Foreskin melanocyte (primary cell): ENCODE measurements at places on chromosomes 5 and 9.

- no peak for DNase-seq
These were observed 66.2 kb downstream of the PLK2 start for GRCh38 chr5:58393716-58394115.

- DNase-seq: no peak
These were observed at the start of gene CTXN3 for GRCh38 chr5:127649018-127649439. Gene CTXN3 (plus strand): TSS chr5:127649082. CDS start chr5:127657522, 8,440 bp downstream.

DNA sequence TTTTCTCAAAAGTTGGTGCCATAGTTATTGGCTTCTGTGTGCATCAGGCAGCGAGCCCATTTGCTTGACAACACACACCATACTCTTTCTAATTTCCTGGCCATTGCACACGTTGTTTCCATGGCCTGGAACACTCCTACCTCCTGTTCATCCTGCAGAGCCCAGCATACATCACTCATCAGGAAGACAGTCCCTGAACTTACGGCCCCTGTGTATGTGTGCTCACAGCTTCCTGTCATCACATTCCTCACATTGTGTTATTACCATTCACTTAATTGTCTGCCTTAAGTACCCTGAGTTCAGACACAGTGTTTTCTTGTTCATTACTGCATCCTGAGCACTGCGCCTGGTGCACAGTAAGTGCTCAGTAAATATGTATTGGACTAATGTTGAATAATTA lies 355.9 kb downstream of the PRELID2 start:
- DNase-seq: peak; percentile 44

- no peak for DNase-seq
These were observed 275.0 kb downstream of the PLK2 start for GRCh38 chr5:58184910-58185309.

- no peak for DNase-seq
These were observed 24.7 kb upstream of the TMEM250 start for GRCh38 chr9:136143215-136144001.

- DNase-seq: no peak
These were observed 43.4 kb downstream of the UBE2R2 start for GRCh38 chr9:33860200-33860871.

GRCh38 chr5:73333944-73334703 lies 114.5 kb downstream of the FOXD1 start:
- DNase-seq: no peak

- DNase-seq: no peak
These were observed 204.1 kb downstream of the TRPM3 start for GRCh38 chr9:70917277-70917676.

DNA sequence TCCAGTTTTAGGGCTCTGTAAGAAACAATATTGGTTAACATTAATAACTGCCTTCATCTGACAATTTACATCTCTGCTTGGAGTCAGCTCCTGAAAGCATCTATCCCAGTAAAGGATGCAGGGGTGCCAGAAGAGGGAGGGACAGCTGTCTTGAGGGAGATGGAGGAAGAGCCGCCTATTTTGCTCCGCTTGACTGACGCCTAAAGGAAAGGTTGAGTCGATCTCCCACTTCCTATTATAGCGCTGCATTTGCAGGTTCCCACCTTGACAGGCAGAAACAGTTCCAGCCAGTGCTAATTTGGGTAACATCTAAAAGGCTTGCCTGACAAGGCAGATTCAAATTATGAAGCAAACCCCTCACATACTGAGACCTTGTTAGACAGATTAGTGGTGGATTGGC lies 374.6 kb downstream of the SPATA31D1 start:
- DNase-seq: no peak

GRCh38 chr5:52580921-52581320 lies 206.8 kb upstream of the ITGA1 start:
- DNase-seq: no peak

DNA sequence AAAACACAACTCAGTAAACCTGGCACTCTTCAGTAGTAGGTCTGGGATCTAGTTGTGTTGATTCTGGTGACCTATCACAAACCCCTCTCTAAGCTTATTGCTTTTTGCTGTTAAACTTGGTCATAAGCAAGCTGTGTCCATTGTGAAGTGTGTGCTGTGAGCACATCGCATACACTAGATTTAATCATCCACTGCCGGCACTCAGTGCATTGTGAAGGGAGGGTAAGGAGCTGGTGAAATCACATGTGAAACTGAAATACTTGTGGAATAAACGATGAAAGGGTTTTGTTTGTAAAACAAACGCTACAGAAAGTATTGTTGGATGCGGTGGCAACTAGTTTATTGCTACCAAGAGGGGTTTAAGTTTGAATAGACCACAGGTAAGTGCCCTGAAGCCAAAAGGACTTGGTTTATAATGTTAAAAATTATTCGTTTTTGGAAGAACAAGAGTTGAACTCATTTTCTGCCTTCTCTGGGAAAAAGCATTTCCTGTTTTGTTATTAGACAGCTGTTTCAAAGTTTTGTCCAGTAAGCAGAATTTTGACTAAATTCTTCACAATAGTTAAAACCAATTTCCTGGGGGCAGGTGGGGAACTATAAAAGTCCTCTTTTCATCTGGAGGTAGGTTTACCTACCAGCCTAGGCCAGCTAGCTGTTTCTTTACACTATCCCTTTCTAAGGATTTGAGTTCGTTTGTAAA lies 24.6 kb downstream of the TJP2 start:
- peak; percentile 38 for DNase-seq

- DNase-seq: no peak
These were observed 7.3 kb downstream of the CDC26 start for GRCh38 chr9:113267911-113268566.

DNA sequence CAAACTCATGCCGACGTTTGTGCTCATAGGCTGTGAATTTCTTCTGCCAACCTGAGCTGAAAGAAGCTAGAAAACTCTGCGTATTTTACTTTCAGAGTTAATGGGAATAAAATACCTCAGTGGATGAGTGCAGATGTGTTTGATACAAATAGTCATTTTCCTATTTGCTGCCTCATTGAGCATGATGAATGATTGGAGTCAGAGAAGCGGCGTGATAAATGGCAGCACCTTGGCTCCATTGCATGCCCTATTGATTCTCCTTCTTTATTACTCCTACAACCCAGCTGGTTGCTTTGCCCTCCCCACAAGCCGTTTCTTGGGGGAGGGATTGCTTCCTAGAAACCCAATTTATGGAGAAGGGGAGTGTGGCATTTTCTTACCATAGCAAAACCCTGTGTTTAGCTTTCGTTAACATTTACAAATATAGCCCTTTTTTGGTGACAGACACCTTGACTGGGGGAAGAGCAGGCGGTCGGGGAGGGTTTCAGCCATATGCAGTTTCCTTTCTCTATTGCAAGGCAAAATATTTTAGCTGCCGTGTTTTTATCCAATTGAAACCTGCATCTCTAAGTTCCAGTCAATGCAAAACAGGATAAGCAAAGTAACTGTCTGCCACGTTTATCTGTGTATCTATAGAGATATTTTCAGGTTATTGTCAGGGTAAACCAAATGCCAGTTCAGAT lies 93.1 kb upstream of the TBCA start:
- DNase-seq: no peak

DNA sequence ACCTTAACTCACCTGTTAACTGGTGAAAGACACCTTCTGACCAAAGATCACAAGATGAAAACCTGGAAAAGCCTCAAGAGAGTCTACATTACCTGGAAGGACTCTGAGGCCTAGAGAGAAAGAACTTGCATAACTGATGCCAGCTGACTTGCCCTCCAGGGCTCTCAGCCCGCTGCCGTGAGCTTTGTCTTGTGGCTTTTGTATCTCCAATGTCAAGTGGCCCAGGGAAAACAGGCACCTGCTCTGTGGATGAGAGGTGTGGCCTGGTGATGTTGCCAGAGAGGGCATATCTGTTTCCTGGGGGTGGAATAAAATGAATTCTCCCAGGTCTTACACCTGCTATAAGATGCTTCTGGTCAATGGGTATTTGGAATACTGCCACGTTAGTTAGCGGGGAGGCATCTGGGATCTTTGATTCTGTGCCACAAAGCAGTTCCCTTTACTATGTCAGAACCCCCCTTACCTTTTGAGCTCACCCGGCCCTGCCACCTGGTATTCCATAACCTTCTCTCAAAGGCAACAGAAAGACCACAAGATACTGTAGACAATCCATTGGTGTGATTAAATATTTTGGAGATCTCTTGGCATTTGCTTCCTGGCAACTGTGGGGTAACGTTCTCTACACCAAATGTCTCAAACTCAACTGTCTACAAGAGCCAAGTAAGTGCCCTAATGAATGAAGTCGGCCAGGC lies 54.9 kb upstream of the N4BP3 start:
- DNase-seq: no peak

DNA sequence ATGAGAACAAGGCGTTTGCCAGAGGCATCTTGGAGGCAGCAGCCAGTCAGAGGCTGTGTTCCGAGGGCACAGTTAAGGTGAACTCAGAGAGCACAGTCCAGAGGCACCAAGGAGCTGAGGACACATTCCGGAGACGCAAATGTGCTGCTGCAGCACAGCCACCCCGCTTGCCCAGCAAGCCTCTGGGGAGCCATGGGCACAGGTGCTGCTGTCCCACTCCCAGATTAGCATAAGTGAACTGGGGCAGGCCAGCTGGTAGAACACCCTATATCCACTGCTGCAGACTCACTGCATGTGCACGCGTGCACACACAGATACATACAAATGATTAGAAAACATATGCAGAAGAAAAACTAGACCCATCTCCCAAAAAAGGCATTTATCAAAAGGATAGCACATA lies 164.5 kb downstream of the EBF1 start:
- no peak for DNase-seq

- no peak for DNase-seq
These were observed 5.7 kb upstream of the LCN9 start for GRCh38 chr9:135657416-135657815.

DNA sequence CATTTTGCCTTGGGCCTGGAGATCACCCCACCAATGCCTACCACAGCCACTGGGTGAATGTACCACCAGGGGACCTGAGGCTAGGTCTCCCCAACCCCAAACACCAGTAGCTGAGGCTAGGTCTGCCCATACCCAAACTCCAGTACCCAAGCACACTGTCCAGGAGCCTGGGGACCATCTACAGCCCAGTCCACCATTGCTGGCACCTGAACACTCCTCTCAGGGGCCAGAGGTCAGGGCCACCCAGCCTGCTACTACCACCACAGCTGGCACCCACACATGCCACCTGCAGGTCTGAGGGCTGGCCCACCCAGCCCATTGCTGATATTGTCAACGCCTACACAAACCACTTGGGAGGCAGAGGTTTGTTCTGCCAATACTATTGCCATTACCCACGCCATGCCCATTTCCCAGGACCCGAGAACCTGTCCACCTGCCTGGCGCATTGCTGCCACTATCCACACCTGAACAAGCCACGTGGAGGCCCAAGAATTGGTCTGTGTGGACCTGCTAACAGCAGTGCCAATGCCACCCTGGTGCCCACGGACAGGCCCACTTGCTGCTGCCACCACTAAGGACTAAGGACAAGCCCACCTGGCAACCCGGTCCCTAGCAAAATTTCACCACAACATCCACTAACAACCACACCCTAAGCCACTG lies 59.2 kb downstream of the ZDHHC21 start:
- DNase-seq: no peak

- no peak for DNase-seq
These were observed 59.8 kb upstream of the RPL26L1 start for GRCh38 chr5:172899436-172899835.

DNA sequence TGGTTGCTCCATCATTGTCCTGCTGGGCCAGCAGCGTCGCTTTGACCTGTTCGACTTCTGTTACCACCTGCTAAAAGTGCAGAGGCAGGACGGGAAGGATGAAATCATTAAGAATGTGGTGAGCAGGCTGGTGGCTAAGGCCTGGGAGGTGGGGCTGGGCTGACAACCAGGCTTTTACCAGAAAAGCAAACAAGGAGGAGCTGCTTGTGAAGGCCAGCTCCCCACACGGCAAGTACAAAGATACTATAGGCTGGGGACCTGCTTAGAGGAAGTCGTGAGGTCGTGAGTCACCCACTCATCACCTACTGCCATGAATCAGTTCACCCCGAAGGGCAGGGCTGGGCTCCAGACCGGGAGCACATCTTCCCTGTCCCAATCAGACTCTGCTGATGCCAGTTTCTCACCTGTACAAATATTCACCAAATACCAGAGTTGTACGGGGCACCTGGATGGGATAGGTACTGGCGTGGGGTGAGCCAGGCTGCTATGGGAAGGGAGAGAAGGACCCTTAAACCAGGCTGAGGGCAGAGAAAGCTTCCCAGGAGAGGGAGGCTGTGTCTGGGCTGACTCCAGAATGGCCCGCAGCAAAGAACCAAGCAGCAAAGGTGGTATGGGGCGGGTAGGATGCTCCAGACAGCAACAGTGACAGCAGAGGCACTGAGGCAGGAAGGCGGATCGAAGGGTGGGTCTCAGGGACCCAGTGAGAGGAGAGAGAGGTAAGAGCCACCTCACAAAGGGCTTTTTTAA lies 69.3 kb upstream of the NIPAL4 start:
- no peak for DNase-seq

DNA sequence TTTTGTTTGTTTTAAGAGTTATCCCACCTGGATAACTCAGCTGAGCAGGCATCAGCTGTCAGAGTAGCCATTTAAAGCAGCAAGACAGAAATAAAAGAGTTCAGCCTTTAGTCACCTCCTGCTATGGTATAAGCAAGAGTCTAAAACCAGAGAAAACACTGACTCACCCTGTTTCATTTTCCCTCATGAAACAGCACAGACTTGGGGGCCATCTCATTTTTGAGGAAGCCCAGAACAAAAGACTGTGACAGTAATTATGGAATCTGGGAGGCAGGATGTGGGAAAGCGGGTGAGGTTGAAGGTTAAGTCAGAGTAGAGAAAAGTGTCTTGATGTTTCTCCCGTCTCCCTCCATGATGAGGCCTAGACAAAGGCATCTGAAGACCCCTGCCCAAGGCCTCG lies 90.2 kb upstream of the FAM174A start:
- no peak for DNase-seq

DNA sequence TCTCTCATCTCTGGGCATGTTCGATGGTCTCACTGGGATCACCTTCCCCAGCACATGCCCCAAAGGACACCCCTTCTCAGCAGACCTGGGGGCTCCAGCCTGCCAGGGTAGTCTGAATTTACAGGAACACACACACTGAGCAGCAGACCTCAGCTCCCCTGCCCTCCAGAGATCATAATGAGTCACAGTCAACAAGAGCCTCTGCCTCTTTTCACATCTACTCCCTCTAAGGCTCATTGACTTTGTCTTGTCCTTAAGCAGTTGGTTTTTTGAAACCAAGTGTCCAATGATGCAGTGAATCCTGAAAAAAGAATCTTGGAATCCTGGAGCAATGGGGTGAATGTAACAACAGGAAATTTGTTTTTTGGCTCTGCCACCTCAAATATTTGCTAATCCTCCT lies 20.8 kb downstream of the GABBR2 start:
- DNase-seq: no peak

- DNase-seq: peak; percentile 32
These were observed 2.4 kb upstream of the VAV2 start for GRCh38 chr9:133994353-133995011.

GRCh38 chr5:55149308-55149795 lies 10.6 kb upstream of the GPX8 start:
- DNase-seq: no peak

- DNase-seq: no peak
These were observed 81.8 kb downstream of the NFIB start for GRCh38 chr9:14232111-14232510.

DNA sequence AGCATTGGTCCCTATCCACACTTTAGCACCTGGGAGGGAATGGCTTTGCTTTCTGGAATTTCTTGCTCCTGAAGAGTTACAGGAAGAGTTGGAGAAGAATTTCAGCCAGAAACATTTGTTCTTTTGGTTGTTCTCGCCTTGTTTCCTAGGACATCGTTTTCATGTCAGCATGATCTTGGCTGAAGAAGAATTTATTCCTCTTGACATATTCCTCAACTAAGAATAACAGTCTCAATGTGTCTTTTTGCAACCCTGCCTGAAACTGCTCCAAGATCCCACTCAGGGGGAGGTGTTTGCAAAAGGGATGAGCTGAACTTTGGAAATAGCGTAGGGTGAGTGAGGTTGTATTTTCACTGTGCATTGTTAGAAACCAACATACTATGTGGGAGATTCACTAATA lies 26.1 kb downstream of the MAMDC2 start:
- DNase-seq: no peak
